ENCODE measurements at places on chromosomes 16 and 17.

DNA sequence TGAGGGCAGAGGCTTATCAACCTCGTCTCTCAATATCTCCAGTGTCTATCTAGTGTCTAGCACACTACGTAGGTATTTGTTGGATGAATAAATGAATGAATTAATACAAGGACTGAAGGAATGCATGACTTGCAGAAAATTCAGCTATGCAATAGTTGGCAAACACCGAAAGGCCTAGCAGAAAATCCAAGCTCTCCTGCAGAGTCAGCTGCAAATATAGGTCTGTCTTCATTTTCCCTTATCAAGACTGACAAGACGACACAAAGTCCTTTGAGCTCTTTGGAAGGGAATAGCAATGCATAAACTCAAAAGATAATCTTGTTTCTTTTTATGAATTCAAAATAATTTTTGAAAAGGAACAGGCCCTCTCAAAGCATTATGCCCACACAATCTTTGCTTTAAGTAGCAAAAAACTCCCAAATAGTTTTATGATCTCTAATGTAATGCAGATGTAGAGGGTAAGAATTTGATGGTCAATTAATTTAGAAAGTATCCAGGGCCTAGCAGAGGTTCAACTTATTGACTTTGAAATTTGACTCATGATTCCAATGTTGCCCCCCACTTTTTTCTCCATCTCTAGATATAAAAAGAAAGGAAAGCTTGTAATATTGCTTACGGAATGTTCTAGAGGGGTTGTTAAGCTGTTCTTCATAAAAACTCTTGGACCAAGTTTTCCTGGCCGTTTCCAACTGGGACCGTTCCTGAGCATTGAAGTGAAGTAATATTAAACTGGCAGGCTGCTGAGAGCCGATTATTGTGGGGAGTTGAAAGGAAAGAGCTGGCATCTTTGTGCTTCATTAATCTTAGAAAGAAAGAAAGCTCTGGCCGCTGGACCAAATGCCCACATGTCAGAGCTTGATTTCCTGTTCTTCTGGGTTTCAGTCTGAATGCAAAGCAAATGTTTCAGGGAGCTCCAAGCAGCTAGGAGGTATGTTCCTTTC lies 227.3 kb downstream of the HS3ST3A1 start:
- DNase-seq = no peak

- DNase-seq = no peak
Measured at GRCh38 chr17:79969906-79970305, 65.8 kb downstream of the TBC1D16 start.

- peak; percentile 53 for DNase-seq
Measured at GRCh38 chr17:44115585-44116415, 7.6 kb downstream of the HDAC5 start.

DNA sequence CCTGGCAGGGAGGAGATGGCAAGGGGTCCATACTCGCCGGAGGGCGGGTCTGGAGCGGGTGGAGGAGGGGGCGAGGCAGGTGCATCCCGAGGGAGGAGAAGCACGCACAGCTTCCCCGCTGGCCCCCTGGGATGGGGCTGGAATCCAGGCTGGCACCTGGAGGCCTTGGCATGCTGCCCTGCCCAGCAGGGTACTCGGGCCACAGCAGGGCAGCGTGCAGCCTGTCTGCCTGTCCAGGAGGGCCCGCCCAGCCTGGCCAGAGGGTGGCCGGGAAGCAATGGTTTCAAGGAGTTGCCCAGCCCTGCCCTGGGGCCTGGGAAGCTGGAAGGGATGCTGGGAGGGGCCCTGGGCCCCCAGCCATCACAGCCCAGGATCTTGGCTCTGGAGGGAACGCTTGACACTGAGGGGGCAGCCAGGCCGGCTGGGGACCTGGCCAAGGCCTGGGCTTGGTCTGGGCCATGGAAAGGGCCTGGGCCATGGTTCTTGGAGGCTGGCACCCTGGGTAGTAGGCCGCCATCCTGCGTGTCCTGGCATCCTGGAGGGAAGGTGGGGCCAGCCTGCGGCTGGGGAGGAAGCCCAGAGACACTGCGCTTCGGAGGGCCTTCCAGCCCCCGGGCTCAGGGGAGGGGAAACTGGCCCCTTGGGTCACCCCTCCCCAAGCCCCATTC lies 1.1 kb downstream of the GLIS2 start:
- peak; percentile 65 for DNase-seq

GRCh38 chr17:42514279-42514678 lies 21.8 kb upstream of the NAGLU start:
- DNase-seq = no peak

GRCh38 chr16:5490499-5490898 lies 392.9 kb upstream of the EEF2KMT start:
- DNase-seq = peak; percentile 51

GRCh38 chr16:5932906-5933305 lies 835.3 kb upstream of the EEF2KMT start:
- DNase-seq = no peak

- DNase-seq = no peak
Measured at GRCh38 chr16:78961464-78961863, 639.1 kb downstream of the MAF start.

DNA sequence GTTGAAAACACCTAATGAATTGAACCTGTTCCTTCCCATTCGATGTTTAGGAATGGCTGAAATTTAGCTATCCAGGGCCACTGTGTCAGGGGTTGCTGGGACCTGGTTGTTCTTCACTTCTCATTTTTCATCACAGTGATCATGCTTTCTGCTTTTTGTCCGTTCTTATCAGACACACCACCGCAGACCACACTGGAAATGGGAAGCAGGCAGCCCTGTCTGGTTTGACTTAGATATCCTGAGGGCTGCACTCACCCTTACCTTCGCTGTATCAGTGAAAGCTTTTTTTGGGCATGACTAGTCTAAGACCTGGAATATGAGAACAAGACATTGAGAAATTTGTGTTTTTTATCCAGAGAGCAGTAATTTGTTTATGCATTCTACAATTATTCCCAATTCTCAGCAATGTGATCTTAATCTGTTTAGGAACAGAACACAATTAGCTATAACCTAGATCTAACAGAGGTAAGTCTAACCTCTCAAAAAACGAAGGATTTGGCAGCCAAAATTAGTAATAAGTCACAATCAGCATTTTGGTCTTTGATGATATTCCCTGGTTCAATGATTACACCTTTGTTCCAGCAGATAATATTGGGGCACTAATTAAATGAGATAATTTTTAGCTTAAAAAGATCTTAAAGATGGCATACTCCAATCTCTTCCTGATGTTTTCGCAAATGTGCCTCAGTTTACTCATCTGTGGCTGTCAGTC lies 126.0 kb upstream of the GOT2 start:
- DNase-seq = no peak

DNA sequence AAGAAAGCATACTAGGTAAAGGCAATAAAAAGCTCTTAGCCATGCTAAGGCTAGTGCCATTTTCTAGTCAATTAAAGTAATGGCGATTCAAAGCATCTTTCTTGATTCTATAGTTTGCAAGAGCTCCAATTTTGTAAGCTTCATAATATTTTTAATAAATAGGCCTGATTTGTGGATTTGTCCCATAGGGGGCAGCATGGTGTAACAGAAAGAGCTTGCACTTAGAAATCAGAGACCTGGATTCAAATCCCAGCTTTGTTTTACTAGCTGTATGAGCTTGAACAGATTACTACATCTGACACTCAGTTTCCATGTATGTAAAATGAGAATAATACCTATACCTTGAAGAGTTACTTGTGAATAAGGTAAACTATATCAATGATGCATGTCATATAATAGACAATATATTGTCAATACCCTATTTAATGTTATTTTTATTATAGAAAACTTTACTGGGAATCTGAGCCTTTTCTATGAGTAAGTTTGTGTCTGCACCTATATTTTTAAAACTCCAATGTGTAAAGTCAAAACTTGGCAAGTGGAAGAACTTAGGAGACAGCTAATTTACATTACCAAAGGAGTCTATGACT lies 93.6 kb upstream of the NOG start:
- DNase-seq = peak; percentile 65

GRCh38 chr17:68425979-68426378 lies 31.3 kb downstream of the WIPI1 start:
- DNase-seq = no peak

DNA sequence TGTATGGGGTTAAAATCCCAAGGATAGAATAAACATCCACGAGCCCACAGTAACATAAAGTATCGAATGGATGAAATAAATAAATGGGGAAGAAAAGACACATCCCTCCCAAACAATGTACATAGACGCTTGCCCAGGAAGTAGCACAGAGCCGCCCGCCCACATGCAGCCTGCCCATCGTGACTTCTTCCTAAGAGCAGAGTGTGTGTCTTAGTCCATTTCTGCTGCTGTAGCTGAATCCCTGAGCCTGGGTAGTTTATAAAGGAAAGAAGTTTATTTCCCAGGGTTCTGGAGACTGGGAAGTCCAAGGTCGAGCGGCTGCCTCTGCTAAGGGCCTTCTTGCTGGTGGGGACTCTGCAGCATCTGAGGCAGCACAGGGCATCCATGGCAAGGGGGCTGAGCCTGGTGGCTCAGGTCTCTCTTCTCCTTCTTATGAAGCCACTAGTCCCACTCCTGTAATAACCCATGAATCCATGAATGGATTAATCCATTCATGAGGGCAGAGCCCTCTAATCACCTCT lies 39.4 kb upstream of the ZNF469 start:
- no peak for DNase-seq

DNA sequence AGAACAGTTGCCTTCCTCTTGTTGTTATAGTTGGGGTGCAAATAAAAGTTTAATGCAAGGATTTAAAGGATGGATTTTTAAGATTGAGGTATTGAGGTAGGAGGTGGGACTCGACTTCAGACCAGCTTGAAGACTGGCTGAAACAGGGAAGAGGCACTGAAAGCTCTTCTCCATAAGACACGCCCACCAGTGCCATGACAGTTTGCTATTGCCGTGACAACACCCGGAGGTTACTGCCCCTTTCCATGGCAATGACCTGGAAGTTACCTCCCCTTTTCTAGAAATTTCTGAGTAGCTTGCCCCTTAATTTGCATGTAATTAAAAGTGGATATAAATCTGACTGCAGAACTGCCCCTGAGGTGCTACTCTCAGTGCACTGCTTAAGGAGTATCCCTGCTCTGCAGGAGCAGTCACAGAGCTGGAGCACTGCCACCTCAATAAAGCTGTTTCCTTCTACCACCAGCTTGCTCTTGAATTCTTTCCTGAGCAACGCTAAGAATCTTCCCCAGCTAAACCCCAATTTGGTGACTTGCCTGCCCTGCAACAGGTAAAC lies 122.6 kb downstream of the SHISA6 start:
- no peak for DNase-seq

DNA sequence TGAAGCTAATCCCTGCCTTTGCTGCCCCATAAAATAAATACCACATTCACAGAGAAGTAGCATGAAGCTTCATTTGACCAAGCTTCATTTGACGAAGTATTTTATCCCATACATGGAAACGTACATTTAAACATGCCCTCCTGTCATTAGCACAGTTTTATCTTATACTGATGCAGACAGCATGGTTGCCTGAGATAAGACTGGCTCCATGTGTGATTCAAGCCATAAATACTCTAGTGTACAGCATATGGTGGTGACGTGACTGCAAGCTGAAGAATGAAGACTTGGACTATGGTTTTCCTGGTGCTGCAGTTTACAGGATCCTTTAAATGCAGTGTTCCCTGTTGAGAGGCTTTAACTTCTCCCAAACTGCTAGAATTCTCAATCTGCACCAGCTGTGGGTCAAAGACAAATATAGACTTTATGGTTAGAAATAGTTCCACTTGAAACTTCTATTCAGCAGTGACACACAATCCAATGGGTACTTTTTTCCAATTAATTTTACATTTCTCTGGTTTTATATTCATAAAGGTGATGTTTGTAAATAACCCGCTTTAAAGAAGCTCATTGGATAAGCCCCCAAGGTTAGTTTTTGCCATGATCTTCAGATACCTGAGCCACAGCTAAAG lies 64.9 kb downstream of the CYB561 start:
- no peak for DNase-seq

DNA sequence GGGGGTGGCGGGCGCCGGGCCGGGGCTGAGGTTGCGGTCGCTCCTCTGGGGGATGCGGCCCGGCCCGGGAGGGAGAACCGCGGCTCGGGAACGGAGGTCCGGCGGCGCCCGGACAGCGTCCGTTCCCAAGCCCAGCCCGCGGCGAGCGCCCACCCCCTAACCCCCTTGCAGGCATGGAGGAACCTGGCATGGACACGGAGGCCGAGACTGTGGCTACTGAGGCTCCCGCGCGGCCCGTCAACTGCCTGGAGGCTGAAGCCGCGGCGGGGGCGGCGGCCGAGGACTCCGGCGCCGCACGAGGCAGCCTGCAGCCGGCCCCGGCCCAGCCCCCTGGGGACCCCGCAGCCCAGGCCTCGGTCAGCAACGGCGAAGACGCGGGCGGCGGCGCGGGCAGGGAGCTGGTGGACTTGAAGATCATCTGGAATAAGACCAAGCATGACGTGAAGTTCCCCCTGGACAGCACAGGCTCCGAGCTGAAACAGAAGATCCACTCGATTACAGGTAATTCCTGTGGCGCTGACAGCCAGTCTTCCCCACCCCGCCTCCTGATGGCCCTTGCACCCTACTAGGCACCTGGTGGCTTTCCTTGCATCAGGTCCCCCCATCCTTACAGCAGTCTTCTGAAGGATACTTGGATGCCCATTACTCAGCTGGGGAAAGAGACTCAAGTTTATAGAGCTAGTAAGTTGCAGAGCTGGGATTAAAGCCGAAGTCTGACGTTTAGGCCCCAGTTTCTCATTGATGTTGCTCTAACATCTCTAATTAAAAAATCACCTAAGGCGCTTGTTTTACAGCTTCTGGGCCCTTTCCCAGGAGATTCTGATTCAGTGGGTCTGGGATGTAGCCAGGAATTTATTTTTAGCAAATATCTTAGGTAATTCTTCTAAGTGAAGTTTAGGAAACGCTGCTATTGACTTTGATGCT lies 514 bp downstream of the UBFD1 start:
- DNase-seq = peak; percentile 28

- DNase-seq = no peak
Measured at GRCh38 chr16:69937465-69937951, 13.6 kb upstream of the CLEC18A start.

DNA sequence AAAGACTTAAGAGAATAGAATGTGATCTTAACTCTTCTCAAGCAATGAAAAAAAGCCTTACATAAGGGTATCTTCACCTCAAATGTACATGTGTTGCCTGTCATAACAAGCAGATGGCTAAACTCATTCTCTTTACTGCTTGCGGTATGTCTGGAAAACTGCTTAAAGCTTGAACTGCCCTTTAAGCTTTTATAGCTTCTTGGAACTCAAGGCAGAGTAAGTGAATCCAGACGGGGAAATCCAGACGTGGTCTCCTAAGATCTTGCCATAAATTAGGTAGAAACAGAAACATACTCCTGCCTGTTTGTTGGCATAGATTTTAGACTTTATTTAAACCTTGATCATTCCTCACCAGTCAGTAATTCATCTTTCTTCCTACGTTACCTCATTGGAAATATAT lies 19.6 kb downstream of the CLUAP1 start:
- DNase-seq = no peak

GRCh38 chr17:82239401-82239925 lies 10.6 kb downstream of the SLC16A3 start:
- DNase-seq = no peak

GRCh38 chr16:11583166-11583565 lies 3.6 kb downstream of the LITAF start:
- DNase-seq = no peak

GRCh38 chr17:40361925-40362695 lies 2.4 kb downstream of the GJD3 start:
- DNase-seq = no peak
